ENCODE measurements at places on chromosomes 11 and 22. TPM values are rescaled to one million over a fixed set of nuclear protein-coding genes. Genes with fewer than 3 reads are reported as not detected.

The RBX1 gene
- 28.5 TPM for total RNA-seq

The TEX12 gene
- 0.45 TPM for total RNA-seq

The SMC1B gene
- total RNA-seq = not detected

DNA sequence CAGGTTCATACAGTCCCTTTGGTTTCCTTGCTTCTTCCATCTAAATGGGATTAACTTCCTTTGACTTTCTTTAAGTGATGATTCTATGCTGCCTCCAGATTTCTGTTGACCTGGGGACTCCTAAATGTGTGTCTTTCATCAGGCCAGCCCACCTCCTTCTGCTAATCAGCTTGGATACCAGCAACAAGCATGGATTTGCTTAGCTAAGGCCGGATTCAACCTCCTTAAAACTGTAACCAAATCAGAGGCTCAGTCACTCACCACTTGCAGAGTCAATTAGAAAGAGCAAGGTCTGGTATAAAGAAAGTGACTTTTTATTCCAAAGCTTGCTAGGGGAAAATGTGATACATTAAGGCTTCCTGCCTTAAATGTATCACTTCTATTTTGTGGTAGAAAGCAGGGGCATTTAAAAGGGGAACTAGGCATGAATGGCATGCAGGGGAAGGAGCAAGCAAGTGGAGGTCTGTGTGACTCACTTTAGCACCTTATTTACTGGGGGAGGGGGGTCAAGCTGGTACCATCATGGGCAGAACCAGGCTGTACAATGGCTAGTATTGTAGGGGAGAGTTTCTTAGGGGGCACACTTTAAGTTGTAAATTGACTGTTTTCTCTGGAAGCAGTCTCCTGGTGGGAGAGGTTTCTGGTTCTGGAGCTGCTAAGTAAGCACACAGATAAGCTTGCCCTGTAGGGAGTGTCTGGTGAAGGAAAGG lies 239.0 kb upstream of the PDGFD start:
- DNase-seq = no peak

DNA sequence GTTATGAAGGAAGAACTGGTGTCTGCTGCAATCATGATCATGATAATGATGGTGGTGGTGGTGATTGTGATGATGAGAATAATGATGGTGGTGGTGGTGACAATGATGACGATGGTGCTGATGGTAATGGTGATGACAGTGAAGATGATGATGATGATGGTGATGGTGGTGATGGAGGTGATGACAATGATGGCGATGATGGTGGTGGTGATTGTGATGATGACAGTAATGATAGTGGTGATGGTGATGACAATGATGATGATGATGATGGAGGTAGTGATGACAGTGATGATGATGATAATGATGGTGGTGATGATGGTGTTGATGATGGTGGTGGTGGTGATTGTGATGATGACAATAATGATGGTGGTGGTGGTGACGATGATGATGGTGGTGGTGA lies 52.8 kb upstream of the ANO1 start:
- no peak for DNase-seq
